Kidney (tissue), 22 donors: ENCODE measurements at places on chromosomes 3 and 15. TPM values are rescaled to one million over a fixed set of nuclear protein-coding genes. Genes with fewer than 3 reads are reported as not detected.

PLA1A gene
- polyA plus RNA-seq: 10.1 TPM

GOLGA8Q gene
- not detected for polyA plus RNA-seq

HRG gene
- 22.8 TPM for polyA plus RNA-seq

GRCh38 chr15:34795267-34796081 lies at the start of gene ACTC1:
ACTC1 (minus strand) TSS chr15:34795549; CDS start chr15:34794808, 741 bp downstream.
- H3K4me3 ChIP-seq: no peak within 1 kb of the TSS
- DNase-seq: peak; percentile 51
- peaks cover 6% of the 10 kb centered on the region for H3K27me3 ChIP-seq
- H3K4me1 ChIP-seq: no peaks in the 10 kb centered on the region
- H3K36me3 ChIP-seq: no peaks in the 10 kb centered on the region

DNA sequence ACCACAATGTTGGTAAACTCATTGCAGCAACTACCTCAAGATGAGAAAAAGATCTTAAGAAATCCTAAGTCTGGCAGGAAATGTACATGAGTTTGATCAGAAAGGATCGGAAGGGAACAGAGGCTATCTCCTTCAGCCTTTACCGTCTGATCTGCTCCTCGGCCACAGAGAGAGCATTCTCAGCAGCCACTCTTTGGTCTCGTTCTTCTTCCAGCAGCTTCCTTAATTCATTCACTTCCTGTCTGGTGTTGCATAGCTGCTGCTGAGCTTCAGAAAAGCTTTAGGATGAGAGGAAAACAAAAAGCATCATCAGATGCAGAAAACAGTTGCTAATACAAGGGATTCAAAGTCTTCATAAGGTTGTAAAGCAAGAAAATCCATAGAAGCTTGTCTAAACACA lies 6.6 kb upstream of the HCLS1 start:
- H3K27ac ChIP-seq: no peak overlapping the region
- H3K4me1 ChIP-seq: no peaks in the 10 kb centered on the region
- DNase-seq: no peak

DNA sequence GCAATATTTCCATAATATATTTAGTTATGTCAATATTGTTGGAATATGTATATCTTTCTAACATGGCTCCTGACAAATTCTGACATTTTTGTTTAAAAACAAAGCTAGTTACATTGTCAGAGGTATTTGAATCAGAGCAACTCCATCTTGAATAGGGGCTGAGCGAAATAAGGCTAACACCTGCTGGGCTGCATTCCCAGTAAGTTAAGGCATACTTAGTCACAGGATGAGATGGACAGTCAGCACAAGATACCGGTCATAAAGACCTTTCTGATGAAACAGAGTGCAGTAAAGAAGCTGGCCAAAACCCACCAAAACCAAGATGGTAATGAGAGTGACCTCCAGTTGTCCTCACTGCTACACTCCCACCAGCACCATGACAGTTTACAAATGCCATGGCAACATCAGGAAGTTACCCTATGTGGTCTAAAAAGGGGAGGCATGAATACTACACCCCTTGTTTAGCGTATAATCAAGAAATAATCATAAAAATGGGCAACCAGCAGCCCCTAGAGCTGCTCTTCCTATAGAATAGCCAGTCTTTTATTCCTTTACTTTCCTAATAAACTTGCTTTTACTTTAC lies 30.4 kb downstream of the RPL22L1 start:
- no peak for DNase-seq
- H3K27ac ChIP-seq: no peak overlapping the region
- no peak overlapping the region for H3K4me3 ChIP-seq
- H3K4me1 ChIP-seq: no peaks in the 10 kb centered on the region
- no peaks in the 10 kb centered on the region for H3K27me3 ChIP-seq

DNA sequence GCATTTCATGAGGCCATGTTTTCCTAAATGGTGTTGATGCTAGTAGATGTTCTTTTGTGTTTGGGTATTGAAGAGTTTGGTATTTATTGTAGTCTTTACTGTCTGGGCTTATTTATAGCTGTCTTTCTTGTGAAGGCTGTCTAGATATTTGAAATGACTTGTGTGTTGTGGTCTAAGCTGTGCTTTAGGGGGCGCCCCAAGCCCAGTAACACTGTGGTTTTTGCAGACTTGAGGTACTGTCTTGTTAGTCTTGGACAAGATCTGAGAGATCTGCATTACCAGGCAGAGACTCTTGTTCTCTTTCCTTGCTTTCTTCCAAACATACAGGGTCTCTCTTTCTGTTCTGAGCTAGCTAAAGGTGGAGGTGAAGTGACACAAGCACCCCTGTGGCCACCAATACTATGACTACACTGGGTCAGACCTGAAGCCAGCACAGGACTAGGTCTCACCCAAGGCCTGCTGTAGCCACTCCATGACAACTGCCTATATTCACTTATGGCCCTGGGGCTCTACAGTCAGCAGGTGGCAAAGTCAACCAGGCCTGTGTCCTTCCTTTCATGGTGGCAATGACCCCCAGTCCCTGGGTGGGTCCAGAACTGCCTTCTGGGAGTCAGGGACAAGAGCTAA lies 152.1 kb upstream of the TBC1D5 start:
- no peak for DNase-seq
- H3K27me3 ChIP-seq: no peaks in the 10 kb centered on the region
- no peak overlapping the region for H3K27ac ChIP-seq
- H3K4me3 ChIP-seq: no peak overlapping the region
- H3K36me3 ChIP-seq: no peaks in the 10 kb centered on the region

GRCh38 chr15:57422113-57422754 lies 45.9 kb downstream of the CGNL1 start:
- H3K27ac ChIP-seq: peak overlapping the region; percentile 76
- peaks cover 60% of the 10 kb centered on the region for H3K4me1 ChIP-seq
- no peaks in the 10 kb centered on the region for H3K27me3 ChIP-seq

DNA sequence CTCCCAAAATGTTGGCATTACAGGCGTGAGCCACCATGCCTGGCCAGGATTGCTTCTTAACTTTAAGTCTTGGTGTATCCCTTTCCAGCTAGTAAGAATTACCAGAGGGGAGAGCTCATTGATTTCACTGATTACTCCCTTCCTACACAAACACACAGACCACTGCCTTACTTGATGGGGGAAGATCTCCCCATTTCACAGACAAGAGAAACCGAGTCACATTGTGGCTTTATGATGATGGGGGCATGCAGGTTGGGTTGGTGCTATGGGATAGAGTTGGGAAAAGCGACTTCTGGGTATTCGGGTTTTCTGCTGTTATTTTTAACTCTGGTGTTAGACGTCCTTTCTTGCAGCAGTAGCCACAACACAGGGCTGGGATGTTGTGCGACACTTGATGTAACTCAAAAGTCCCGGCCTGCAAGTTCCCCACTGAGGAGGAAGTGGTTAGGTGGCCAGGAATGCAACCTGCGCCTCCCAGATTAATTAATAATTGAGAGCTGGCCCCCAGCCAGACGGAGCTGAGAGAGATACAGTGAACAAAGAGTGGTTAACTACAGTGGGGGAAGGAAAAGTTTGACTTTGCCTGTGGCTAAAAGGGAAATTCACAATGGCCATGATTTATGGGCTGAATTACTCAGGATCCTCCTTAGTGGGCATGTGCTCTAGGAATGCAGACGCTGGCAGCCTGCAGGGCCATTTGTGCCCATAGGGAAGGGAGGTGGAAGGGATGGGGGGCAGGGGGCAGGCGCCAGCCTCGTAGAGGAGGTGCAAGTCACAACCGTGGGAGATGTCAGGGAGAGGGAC lies 63.6 kb downstream of the SMAD6 start:
- DNase-seq: peak; percentile 93
- H3K27ac ChIP-seq: peak overlapping the region; percentile 69
- no peaks in the 10 kb centered on the region for H3K27me3 ChIP-seq
- H3K4me3 ChIP-seq: no peak overlapping the region

- no peak for DNase-seq
- H3K27me3 ChIP-seq: no peaks in the 10 kb centered on the region
- H3K27ac ChIP-seq: no peak overlapping the region
- no peak overlapping the region for H3K4me3 ChIP-seq
Observed at GRCh38 chr3:148233403-148233802, 464.3 kb upstream of the AGTR1 start.

DNA sequence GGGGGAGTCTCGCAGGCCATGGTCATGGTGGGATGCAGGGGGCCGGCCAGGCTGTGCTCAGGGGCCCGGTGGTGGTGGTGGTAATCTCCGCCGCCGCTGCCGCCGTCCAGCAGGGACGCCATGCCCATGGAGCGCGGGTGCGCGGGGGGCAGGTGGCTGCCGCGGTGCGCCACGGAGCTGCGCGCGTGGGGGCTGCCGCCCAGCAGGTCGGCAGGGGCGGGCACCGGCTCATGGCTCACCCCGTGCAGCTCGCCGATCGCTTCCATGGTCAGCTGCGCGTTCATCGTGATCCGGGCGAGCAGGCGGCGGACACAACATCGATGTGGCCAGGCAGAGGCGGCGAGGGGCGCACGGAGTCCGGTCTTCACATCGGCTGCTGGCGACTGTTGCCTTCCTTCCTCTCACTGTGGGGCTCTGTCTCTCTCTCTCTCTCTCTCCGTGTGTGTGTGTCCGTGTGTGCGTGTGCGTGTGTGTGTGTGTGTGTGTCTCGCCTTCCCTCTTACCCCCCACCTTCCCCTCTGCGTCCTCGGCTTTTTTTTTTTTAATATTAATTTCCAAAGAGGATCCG lies 451 bp downstream of the ONECUT1 start:
- peaks cover 4% of the 10 kb centered on the region for H3K4me1 ChIP-seq
- DNase-seq: no peak
